ENCODE measurements at places on chromosomes 2 and 18.

- no peak for DNase-seq
These were observed 286.6 kb downstream of the LRP1B start for GRCh38 chr2:141844231-141844630.

DNA sequence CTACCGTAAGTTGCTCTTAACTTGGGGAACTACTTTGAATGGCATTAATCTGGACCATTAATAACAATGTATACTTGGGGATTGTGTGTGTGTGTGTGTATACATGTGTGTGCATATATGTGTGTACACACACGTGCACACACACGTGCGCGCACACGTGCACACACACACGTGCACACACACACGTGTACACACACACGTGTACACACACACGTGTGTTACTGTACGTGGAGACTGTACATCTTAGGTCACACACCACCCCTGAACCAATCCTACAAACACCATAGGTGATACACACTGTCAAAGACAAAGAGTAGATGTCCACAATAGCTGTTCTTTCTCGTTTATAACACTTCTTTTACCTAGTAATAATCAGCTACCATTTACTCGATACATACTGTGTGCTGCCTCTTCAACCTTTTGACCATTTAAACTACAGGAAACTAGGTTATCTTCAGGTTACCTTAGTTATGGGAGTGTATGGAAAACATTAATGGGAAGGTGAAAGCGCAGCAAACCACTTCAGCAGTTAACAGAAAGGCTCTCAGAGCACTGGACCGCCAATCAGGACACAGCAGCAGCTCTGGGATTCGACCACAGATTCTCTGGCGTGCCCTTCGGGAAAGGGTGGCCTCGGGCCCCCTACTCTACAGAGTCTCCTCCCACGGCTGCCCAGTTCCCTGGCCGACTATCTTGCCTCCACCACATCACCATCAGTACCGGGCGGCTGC, 894 bp upstream of the GCC2 start:
- no peak for DNase-seq

- no peak for DNase-seq
These were observed 149.6 kb downstream of the TMEM18 start for GRCh38 chr2:527581-527980.

- DNase-seq = peak; percentile 40
These were observed 76.1 kb downstream of the THADA start for GRCh38 chr2:43519643-43520221.

DNA sequence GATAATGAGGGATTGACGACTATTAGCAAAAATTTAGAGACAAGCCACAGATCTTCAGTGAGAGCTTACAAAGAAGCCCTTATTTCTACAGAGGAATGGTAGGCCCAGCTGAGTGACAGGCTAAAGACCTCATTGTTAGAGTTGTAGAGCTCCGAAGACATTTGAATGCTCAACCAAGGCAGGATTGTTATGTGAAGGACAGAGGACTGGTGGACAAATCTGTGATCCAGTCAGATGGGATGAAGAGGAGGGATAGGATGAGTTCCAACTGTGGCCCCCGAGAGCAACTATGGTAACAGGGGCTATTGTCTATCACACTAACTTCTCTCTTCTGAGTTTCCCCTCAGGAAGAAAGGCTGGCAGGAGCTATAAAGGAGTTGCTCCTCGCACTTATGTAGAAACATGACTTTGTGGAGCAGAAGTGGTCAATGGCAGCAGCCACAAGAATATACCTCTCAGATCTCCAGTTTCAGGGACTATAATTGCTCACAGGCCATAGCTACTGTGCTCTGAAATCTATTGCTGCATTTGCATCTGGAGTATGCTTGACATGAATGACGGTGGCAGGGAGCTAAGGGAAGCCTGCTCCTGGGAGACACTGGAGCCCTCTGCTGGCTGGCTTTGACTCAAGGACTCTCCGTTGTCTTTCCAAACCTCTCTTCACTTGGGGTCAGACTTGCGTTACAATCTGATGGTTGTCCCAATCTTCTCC, 50.3 kb upstream of the GREB1L start:
- DNase-seq = peak; percentile 85

GRCh38 chr2:120750488-120751210, 15.0 kb downstream of the GLI2 start:
- no peak for DNase-seq

GRCh38 chr2:40303746-40304145, 148.1 kb downstream of the SLC8A1 start:
- peak; percentile 82 for DNase-seq

DNA sequence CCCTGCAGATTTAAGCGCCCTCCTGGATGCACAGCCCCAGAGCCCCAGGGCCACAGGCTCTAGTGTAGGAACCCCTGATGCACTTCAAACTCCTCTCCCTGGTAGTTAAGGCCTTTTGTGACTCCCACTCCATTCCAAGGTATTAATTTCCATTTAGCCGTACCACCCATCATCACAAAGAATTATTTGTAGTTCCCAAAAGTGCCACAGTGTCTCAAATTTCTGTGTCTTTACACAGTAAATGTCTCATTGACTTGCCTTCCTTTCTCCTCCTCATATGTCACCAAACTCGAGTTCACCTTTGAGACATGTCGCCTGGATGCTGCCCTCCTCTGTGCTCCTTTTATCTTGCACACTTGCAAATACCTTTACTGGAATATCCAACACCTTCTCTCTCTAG, 25.9 kb downstream of the PECR start:
- DNase-seq = no peak

GRCh38 chr18:37270038-37270665, 295.4 kb downstream of the CELF4 start:
- DNase-seq = peak; percentile 40

GRCh38 chr18:48940854-48941611, 9.7 kb downstream of the SMAD7 start:
- no peak for DNase-seq

GRCh38 chr2:240519396-240520129, 38.2 kb downstream of the ANKMY1 start:
- DNase-seq = no peak

GRCh38 chr2:64599469-64599868, 54.2 kb downstream of the SERTAD2 start:
- no peak for DNase-seq

DNA sequence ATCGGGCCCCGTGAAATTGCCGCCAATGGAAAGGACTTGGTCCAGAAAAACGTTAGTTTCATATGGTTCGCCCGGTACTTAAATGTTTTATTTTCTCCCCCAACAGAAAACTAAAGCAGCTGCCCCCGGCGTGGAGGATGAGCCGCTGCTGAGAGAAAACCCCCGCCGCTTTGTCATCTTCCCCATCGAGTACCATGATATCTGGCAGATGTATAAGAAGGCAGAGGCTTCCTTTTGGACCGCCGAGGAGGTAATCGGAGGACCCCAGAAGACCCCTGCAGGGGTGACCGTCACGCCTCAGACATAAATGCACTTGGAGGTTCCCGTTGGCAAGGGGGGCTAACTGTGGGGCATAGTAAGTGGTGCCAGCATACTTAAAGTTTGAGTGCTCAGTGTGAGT, 742 bp downstream of the RRM2 start:
- no peak for DNase-seq

DNA sequence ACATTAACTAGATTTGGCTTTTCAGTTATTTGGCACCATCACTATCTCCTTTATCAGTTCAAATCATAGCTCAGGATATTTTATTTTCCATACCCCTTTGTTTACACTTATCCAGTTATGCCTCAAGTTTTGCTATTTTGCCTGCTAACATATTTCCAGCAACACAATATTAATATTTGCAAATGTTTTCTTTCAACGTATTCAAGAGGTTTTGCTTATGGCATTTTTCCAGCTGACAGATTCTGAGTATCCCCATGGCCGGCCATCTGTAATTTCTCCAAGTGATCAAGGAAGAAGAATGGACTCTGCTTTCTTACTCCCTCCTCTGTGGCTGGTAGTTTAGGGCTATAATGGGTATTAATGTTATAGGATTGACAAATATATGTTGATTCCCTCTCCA, 49.4 kb downstream of the RND3 start:
- DNase-seq = no peak

GRCh38 chr2:45963816-45964215, 312.3 kb downstream of the PRKCE start:
- no peak for DNase-seq

DNA sequence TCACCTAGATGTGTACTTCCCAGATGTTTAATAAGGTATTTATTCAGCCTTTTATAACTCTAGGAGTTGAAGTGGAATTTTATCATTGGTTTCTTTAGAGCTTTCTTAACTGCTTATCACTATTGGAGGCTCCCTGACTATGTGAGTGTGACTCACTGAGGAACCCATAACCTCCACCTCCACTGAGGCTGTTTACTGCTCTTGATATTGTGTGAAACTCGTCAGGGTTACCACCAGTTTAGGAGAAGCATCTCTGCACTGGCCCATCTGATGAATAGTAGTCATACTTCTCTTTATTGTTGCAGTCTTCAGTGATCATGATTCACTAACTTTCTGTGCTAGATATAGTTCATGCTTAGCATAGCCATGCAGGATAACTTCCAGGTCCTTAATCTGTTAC, 79.6 kb upstream of the UBXN4 start:
- DNase-seq = no peak

GRCh38 chr18:9561759-9562158, 52.6 kb downstream of the PPP4R1 start:
- no peak for DNase-seq

DNA sequence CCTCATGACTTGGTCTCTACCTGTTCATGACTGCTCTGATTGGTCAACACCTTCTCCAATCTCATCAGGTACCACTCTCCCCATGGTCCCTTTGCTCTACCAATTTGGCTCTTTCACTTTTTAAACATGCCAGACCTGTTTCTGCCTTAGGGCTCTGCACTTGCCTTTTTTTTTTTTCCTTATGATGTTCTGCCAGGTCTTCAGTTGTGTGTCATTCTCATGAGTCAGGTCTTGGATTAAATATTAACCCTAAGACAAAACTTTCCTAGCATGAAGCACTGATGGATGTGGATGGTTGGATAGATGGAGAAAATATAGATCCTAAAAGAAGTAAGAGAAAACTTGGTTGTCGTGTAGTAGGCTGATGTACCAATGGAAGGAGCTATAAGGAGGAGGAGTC, 219.3 kb downstream of the TTC32 start:
- DNase-seq = no peak

DNA sequence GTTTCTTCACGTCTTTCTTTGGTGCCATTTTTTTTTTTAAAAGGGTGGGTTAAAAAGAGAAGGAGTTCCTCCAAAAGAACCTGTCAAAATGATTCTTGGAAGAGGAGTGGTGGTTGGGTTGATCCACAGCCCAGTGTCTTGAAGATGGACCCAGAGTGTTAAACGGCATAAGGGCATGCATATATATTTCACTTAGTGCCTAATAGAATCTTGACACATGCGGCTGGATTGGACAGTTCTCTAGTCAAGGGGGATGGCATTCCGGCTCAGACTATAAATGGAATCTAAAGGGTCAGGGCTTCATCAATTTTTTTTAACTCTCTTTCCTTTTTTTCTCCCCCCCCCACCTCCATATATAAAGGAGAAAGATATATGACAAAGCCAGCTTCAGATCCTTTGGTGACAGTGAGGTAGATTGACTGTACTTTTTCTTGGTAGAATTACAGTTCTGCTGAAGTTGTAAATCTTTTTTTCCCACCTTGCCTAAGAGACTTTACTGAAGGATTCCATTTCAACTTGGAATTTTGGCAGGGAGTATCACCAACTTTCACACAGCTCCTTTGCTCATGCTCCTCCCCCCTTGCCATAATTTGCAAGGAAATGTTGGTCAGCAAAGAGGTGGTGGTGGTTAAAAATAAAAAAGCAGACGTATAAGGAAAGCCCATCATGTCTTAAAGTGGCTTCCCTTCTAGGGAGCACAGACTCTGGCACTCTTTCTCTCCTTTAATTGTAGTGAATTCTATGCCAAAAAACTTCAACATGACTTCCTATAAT, at the start of gene MYL1:
TSS of gene MYL1 (minus strand) at position 160 of the 774 bp plus-strand sequence. CDS start at position 28, 132 bp downstream.
- DNase-seq = no peak

DNA sequence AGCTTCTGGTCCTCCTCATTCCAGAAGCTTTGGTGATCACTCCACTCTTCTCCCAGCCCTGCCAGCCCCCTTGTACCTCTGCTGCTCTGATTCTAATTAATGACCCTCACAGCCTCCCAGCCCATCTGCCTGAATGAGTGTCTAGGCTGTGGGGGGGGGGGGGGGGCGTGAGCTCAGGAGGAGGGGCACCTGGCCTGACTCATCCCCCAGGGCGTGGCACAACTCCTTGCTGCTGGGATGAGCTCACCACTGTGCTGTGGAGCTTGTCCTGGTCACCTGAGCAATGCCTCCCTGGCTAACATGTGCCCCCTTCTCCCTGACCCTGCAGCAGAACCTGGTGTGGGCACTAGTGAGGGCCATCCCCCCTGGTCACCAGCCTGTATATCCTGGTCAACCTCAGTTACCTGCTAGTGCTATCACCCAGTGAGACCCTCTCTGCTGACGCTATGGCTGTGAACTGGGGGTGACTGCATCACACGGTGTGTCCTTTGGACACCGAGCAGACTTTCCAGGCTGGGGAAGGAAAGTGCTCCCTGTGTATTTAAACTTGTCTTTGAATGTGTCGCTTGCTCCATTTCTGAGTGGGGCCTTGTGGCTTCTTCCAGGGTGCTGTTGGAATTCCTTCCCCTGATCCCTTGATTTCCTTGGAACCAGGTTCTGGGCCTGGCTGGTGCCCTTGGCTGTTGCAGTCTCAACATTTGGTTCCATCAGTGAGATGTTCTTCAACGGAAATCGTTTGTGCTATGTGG, 41.5 kb upstream of the PUM2 start:
- no peak for DNase-seq

- DNase-seq = no peak
These were observed 19.8 kb downstream of the HDAC4 start for GRCh38 chr2:239380831-239381708.

DNA sequence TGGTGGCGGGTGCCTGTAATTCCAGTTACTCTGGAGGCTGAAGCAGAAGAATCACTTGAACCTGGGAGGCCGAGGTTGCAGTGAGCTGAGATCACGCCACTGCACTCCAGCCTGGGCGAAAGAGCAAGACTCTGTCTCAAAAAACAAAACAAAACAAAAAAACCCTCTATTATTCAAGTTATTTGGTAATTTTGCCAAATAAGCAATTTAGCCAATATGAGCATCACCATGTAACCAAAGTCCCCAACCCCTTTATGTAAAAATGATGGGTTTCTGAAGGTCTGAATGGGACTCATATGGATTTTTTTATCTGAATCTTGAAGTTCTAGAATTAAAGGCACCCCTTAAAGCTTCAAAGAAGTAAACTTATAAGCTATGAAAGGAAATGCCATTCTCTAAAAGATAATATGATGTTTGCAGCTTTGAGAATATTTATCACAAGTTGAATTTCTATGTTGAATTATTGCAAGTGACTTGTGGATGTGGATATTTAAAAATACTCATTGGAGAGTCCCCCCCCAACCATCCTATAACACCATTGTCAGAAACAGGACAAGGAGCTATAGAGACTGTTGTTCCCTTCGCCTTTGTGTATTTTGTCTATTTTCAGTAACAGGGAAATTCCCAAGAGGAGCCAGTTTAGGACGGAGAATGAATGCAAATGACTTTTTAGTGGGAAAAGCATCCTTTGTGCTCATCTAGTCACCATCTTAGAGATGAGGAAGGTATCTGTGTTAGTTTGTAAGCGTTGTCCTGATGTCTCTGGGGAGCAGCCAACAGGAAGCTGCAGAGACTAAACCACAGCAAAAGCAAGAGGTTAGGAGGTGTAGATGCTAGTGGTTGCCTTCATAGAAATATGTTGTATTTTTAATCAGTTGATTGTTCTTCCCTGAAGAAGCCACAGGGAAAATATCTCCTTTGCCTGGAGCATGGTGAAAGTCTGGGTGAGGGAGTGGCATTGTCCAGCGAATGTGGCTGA, 68.3 kb downstream of the TET3 start:
- DNase-seq = no peak

GRCh38 chr2:20615466-20616241, 35.2 kb downstream of the HS1BP3 start:
- no peak for DNase-seq

- DNase-seq = no peak
These were observed 2.3 kb downstream of the SLC9A2 start for GRCh38 chr2:102621630-102622029.

Data from SK-MEL-5 (cell line).